Kidney epithelial cell (primary cell): ENCODE measurements at places on chromosomes 4 and X. TPM values are rescaled to one million over a fixed set of nuclear protein-coding genes. Genes with fewer than 3 reads are reported as not detected.

DNA sequence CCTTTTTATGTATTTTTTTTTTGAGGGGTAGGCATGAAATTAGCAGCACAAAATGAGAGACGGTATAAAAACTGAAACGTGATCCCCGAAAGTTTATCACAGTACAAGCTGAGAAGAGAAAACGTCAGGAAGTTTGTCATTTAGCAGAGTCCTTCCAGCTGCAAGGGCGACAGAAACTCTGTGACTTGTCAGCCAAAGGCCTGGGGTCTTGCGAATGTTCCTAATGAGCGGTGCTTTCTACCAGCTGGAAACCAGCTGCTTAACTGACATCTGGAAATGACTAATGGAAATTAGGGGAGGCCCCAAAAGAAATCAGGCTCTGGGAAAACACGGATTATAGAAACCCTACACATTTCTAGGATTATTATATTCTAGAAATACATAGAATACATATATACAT lies 66.5 kb downstream of the CHRNA9 start:
- no peak for DNase-seq

DNA sequence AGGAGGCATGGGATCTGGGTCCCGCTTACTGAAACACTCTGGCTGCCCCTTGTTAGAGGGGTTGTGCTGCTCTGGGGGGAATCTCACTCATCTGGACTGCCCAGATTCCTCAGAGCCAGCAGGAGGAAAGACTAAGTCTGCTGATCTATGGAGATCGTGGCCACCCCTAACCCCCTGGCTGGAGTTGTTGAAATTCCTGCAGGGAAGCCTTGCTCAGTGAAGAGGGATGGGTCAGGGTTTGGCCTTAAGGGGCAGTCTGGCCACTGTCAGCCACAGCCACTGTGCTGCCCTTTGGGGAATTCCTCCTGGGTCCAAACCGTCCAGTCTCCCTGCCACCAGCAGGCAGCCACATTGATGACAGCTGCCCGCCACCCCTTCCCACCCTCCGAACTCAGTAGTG lies 362.0 kb upstream of the AMOT start:
- no peak for DNase-seq

DNA sequence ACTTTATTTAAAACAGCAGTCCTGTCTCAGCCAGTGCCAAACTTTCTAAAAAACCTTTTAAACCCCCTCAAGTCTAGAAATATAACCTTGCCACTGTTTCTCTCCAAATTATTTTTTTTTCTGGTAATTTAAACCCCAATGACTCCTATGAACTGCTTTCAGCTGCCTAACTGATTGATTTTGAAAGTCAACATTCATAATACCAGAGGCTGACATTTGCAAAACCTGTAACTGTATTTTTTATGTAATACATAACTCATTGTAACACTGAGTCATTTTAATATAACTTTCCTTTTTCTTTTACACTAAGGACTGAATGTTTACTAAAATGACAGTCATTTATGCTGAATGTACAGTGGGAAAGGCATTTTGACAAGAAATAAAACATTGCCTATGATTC lies 19.1 kb upstream of the EGFL6 start:
- DNase-seq = no peak

Gene CYP2U1
- total RNA-seq = 11.8 and 12.3 TPM in 2 replicates

Gene ESX1
- not detected in 2 replicates for total RNA-seq
